ENCODE measurements at places on chromosomes 7 and 10. TPM values are rescaled to one million over a fixed set of nuclear protein-coding genes. Genes with fewer than 3 reads are reported as not detected.

Gene HYAL4
- 0.64 TPM for total RNA-seq

Gene CTNNA3
- total RNA-seq = not detected

Gene TMEM196
- not detected for total RNA-seq

Gene VAX1
- not detected for total RNA-seq

Gene ADCY1
- total RNA-seq = 0.32 TPM

Gene GRID2IP
- not detected for total RNA-seq

Gene SCIN
- total RNA-seq = 3.9 TPM

Gene PHKG1
- 0.43 TPM for total RNA-seq

Gene STEAP1B
- 7.4 TPM for total RNA-seq

Gene HOXA6
- total RNA-seq = 10.6 TPM

Gene LIPJ
- total RNA-seq = under 0.01 TPM

Gene GSTO2
- total RNA-seq = 1.9 TPM

Gene KBTBD2
- 39.6 TPM for total RNA-seq

Gene NIPSNAP2
- total RNA-seq = 39.7 TPM
